AG04450 (cell line): ENCODE measurements at places on chromosomes 12 and 14.

DNA sequence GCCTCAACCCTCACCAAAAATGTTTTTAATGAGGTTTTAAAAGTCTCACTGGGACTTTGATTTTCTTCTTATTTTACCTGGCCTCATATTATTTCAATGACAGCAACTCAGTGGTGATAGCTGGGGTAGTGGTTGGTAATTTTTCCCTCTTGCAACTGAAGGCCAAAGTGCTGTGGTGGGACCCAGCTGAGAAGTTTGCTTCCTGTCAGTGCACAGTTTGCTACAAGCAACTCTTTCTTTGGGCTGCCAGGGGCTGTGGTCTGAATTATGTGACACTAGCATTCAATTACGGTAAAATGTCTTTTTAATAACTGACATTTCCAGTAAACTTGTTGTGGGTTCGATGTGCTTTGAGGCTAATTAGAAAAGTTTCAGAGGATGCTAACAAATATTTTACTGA, 65.3 kb downstream of the IFNG start:
- DNase-seq = no peak

DNA sequence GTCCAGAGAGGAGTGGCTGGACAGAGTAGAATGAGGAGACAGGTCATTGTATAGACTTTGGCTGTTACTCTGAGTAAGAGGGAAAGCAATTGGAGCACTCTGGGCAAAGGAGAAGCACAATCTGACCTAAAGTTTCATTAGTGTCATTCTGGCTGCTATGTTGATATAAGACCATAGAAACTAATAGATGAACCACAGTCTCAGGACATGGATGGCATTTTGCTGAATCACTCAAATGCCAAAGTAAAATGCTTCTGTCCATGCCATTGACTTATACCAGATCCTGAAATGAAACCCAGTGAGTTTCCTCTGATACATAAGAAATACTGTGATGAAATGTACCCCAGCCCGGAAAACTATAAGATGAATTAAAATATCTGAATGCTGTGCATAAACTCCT, 65.8 kb upstream of the COCH start:
- no peak for DNase-seq

DNA sequence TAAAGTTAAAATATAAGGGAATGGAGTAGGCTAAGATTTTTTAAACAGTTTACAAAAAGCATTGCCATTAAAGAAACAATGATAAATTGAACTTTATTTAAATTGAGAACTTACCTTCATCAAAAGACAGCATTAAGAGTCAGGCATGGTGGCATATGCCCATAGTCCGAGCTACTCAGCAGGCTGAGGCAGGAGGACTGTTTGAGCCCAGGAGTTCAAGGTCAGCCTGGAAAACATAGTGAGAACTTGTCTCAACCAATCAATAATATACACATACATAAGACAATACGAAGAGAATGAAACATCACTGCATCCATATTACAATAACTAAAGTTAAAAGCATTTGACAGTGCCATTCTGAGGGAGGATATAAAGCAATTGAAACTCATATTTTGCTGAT, 97.6 kb downstream of the FOXA1 start:
- no peak for DNase-seq

DNA sequence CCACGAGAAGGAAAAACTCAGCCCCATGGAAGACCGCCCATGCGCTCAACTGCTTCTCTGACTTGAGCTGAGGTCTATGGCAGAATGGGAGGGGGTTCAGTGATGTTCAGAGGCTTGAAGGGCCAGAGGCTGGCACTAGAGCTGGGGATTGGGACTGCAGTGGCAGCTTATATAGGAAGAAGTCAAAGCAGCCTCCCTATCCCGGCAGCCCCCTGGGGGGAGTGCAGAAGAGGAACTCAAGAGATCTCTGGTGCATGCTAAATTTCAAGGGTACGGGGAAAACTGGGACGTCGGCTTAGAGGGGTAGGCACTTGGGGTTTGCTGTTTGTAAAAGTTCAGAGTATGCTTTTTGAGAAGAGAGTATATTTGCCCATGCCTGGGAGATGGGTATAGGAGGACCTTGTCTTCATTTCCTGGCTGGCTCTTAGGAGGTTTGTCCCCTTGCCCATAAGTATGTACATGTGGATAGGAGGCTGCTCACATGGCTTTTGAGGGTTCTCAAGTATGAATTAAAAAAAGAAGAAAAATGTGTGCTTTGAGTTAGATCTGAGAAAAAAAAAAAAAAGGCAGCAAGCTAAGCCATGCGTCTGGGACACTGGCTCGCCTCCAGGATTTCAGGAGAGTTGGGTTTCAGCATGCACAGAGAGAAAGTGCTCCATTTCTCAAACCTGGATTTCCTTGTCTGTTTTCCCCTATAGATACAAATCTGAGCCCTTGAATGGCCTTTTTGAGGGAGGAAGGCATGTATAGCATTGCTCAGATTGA, 3.2 kb upstream of the MEG3 start:
- no peak for DNase-seq

- DNase-seq = no peak
These were observed 105.1 kb downstream of the PRIMA1 start for GRCh38 chr14:93683226-93683625.

GRCh38 chr14:38145142-38145541, 62.6 kb upstream of the SSTR1 start:
- no peak for DNase-seq

DNA sequence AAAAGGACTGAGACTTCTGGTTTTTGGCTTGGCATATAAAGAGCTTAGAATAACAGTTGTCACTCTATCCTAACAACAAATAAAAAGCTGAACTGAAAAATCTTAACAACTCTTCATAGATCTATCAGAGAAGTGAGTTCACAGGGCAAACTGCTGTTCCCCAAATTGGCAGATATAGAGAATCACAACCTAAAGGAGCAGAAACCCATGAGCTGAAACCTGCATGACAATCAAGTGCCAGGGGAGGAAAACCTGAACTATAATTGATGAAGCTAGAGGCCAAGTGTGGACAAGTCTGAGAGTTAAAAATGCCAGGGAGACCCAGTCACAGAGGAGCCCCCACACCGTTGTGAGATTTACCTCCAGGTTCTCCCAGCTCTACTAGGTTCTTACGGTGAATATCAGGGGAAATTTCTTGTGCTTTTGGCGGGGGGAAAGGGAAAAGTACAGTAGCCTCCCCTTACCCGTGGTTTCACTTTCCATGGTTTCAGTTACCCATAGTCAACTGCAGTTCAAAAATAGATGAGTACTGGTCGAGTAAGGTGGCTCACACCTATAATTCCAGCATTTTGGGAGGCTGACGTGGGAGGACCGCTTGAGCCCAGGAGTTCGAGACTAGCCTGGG, 53.9 kb downstream of the ATF7 start:
- DNase-seq = no peak

GRCh38 chr12:54750-55535, 11.6 kb upstream of the IQSEC3 start:
- DNase-seq = no peak

DNA sequence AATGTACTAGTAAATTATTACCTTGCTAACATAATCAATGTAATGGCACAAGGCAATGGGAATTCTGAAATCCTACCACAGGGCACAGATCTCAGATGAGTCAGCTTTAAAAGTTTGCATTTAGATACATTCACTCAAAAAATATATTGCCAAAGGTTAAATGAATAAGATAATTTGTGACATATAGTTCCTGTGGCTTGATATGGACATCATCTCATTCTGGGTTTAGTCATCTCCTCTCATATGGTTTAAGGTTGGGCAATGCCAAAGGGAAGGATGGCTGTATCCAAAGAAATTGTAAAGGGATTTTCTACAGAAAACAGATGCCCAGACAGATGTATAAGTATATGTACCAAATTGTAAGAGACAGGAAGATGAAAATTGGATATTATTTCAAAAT, 1065.0 kb downstream of the LRFN5 start:
- no peak for DNase-seq

DNA sequence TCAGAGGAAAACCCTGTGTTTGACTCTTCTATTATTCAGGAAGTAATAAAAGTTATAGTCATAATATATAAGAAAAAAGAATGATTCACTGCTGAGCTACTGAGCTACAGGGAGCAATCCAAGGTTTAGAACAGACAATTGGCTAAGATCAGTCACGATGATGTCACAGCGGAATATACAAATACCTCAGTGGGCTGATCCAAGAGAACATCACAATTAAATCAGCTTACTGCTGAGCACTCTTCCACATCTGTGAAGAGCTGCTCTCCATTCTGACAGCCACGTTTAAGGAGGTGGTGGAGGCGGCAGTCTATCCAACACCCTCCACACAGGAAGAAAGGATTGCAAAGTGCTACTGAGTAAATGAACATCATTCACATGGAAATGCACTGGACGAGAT, 271.0 kb downstream of the APAF1 start:
- no peak for DNase-seq

DNA sequence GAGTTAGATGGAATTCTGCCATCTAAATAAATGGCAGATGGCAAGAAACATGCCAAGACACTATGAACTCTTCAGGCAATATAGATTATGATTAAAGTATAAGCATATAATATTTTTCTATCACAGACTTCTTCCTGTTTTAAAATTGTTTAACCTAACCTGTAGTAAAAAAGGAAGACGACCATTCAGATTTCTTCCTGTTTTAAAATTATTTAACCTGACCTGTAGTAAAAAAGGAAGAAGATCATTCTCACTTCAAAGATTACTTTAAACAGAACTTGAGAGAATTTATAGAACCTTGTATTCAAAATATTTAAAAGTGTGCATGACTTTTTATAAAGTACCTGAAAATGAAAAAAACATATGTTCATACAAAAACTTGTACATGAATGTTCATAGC, 63.5 kb downstream of the RPS6KA5 start:
- DNase-seq = no peak

DNA sequence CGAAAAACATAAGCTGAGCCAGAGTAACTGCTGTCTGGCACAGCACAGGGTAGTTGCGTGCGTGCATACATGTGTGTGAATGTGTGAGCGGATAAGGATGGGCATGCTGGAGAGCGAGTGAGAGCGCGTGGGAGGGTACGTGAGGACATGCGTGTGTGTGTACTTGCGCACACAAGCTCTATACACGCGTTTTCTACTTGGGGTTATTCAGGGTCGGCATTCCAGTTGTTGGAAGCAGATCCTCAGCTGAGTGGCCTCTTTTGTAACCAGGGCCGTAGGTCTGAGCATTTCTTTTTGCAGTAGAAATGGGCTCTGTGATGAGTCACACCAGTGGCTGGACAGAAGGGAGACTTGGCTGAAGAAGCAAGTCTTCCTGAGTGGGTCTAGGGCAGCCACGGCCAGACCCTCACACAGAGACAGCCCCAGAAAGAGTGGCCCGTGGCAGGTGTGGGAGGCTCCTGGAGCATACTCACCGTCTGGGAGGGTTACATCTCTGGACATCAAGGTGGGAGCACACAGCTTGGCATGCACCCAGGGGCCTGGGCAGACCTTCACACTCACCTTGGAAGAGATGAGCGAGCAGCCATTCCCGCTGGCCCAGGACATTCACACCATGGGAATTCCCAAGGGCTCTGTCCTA, 78.0 kb downstream of the LRRC74A start:
- DNase-seq = peak; percentile 95

DNA sequence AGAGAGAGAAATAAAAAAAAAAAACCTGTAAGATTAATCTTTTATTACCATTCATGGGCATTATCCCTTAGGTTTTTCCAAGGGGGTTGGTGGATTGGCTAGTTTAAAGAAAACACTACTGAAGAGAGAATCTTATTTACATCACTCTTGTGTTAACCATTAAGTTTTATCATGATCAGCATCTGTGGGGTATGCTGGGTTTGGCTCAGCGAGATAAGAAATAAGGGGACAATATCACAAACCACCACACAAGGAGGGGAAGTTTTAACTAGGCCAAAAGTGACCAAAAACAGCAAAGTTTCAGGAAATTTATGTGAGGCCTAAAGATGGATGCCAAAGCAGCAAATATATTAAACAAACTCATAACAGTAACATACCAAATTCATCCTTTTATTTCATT, 548.6 kb downstream of the SLC16A7 start:
- no peak for DNase-seq

DNA sequence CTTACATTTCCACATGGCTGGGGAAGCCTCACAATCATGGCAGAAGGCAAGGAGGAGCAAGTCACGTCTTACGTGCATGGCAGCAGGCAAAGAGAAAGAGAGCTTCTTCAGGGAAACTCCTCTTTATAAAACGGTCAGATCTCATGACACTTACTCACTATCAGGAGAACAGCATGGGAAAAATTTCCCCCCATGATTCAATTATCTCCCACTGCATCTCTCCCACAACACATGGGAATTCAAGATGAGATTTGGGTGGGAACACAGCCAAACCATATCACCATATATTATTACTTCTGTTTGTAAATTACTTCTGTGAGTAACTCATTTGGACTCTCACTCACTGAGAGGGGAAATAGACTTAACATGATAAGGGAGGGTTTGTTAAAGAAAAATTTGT, 1496.8 kb upstream of the TMEM132C start:
- no peak for DNase-seq

DNA sequence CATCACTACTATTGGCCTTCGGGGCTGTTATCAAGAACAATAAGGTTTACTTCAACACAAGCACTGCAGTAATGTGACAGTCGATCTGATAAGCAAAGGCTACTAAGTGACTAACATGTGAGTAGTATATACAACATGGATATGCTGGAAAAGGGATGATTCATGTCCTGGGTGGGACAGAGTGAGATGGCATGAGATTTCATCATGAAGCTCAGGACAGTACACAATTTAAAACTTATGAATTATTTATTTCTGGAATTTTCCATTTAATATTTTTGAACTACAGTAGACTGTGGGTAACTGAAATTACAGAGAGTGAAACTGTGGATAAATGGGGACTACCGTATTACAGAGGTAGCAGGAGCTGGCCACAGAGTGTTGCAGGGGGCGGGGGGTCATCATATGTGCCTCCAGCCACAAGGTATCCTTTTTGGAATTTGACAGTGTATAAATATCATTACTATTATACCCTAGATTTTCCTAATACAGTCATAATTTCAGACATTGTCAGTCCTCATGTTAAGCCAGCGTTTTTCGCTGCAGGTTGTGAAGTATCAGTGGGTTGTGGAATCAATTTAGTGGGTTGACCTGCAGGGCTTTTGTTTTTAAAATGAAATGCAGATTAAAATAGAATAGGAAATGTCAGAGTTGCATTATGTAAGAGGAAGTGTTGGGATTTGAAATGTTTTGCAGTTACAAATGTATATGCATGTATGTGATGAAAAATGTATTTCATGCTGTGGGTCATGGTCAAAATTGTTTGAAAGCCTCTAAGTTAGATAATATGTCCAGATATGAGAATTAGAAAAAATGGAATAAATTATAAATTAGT, 148.0 kb upstream of the NUDT4 start:
- DNase-seq = peak; percentile 61

GRCh38 chr12:89710873-89711750, 2.5 kb upstream of the ATP2B1 start:
- DNase-seq = no peak
